NCI-H1105 (cell line): ENCODE measurements at places on chromosomes 2 and 18.
A peak's percentile ranks its signal among the peaks of the same experiment; 100 is the strongest.

DNA sequence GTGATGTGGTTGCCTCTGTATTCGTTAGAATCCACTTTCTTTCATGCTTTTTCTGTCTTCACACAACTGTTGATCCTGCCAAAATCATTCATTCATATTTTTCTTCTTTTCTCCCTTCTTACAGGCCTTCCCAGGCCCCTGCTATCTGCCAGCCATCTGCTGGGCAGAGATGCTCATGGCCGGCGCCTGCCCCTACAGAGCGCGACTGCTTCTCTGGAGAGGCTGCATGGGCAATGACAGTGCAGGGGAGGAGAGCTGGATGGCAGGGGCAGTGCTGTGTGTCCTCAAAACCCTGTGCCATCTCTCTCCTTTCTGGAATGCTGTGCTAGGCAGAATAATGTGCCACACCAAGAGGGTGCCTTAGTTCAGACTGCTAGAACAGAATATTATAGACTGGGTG lies 125.2 kb downstream of the INHBB start:
- no peak for DNase-seq

GRCh38 chr2:177724398-177725287 lies 332.1 kb downstream of the AGPS start:
- DNase-seq: peak; percentile 17

DNA sequence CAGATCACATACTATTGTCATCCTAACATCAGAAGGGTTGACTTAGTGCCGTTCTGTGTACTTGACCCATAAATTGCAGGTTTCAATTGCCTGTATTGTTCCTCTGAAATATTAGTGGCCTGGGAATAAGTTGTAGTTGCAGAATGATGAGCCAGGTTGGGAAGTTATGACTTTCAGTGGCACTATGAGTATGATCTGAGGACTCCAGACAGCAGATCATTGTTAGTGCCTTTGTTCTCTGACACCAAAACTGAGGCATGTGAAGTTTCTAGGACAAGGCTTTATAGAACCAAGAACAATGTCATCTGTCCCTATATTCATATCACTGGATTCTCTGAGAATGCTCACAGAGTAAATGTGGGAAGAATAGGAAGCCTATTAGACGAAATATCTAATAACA lies 403.7 kb downstream of the STK39 start:
- DNase-seq: no peak

DNA sequence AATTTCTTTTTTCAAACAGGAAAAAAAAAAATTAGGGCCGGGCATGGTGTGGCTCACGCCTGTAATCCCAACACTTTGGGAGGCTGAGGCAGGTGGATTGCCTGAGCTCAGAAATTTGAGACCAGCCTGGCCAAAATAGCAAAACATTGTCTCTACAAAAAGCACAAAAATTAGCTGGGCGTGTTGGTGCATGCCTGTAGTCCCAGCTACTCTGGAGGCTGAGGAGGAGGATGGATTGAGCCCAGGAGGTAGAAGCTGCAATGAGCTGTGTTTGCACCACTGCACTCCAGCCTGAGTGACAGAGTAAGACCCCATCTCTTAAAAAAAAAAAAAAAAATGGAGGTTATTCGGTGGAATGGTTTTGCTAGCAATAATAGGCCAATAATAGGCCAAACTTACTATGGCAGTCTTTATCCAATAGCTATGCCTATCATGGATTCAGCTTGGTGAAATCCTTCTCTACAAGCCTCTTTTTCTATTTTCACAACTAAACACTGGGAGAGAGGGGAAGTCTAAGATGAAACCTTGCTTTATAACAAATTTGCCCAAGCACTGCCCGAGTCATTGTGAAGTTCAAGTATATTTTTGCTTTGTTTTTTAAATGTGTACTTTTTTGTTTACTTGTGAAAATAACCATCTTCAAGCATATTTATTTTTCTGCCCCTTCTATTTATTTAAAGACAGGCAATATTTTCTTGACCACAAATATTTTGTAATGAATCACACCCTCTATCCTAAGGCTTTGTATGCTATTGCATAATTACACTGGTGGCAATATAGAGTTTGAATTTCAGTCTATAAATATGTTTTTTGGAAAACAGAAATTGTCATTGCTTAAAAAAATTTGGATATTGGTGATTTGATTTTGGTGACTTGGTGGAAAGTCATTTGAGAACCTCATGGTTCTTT lies 20.0 kb upstream of the KYNU start:
- no peak for DNase-seq

DNA sequence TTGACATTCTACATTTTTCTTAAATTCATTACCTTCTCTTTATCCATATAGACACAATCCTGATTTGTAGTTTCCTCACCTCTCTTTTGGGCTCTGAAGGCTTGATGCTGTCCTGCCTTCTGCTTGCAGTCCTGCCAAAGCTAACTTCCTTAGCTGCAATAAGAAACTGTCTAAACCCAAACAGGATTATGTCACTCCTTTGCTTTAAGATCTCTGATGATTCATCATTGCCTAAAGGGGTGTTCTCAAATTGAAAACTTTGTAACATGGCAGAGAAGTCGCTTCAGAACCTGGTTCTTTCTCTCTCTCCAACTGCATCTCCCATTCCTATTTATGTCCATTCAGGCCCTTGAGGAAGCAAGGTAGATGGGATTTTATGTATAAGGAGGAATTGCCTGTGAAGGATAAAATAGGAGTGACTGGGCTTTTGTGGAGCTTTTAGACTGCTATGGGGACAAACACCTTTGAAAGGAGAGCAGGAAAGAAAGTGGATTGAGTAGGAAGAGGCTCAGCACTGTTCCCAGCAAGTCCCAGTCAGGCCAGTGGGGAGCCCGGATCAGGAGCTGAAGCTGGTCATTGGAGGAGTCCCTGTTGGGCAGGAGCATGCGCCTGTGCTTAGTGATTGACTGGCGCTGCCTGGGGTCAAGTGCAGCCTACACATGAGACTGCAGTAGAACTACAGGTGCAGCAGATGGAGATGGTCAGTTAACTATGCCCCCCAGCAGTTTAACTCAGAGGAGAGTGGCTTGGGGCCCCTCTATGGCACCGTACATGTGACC lies 390.6 kb downstream of the CTNNA2 start:
- no peak for DNase-seq

DNA sequence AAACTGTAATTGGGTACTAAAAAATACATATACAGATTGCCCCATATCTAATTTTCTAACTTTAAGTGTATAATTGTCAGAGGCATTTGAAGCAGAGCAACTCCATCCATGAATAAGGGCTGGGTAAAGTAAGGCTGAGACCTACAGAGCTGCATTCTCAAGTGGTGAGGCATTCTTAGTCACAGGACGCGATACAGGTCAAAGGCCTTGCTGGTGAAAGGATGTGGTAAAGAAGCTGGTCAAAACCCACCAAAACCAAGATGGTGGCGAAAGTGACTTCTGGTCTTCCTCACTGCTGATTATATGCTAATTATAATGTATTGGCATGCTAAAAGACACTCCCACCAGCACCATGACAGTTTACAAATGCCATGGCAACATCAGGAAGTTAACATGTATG lies 50.0 kb downstream of the SLC8A1 start:
- no peak for DNase-seq

DNA sequence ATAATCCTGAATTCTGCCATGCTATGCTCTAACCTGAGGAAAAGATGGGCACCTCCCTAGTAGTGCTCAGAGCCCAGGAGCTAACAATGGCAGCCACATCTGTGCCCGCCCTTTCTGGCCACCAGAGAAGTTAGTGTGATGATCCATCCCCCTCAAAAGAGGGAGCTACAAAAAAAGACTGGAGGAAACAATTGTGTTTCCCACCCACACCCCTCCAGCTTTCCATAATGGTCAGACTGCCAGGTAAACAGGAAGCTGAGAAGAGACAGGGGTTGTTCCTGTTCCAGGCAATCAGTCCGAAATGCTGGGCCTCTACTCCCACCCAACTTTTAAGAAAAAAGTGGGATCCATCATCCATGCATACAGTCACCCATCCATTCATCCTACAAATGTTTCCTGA lies 3.2 kb downstream of the TBC1D8 start:
- DNase-seq: no peak

- DNase-seq: no peak
Observed at GRCh38 chr2:168096158-168096557, 151.2 kb downstream of the STK39 start.

DNA sequence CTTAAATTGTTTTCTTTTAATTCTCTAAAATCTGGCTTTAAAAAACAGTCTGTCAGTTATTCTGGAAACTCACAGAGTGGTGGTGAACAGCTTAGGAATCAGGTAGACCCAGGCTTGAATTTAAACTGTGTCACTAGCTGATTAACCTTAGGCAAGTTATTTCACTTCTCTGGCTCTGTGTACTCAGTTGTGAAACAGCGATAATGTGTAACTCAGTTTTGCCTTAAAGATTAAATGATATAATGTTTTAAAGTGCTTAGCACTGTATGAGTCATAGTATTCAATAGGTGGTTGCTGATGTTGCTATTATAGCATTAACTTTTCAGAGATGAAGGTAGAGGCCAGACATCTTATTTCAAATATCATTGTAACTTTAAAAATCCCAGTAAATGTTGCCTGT lies 40.7 kb downstream of the PKP4 start:
- no peak for DNase-seq

- no peak for DNase-seq
Observed at GRCh38 chr2:180122874-180123273, 115.8 kb upstream of the CWC22 start.

DNA sequence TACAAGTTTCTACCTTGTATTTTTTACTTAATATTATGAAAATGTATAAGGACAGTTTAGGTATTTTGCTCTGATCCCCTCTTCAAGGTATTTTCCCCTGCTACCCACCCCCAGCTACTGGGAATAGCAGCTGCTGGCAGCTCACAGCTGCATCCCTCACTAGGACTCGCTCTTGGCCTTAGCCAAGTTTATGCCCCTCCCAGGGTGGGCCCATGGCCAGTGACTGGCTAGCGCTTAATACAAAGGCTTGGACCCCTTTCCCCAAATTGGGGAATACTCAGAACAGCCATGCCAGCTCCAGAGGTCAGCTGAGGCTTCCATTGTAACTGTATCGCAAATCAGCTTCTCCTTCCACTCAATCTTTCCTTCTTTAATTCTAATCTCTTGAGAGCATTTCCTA lies 131.3 kb downstream of the GFPT1 start:
- DNase-seq: no peak

DNA sequence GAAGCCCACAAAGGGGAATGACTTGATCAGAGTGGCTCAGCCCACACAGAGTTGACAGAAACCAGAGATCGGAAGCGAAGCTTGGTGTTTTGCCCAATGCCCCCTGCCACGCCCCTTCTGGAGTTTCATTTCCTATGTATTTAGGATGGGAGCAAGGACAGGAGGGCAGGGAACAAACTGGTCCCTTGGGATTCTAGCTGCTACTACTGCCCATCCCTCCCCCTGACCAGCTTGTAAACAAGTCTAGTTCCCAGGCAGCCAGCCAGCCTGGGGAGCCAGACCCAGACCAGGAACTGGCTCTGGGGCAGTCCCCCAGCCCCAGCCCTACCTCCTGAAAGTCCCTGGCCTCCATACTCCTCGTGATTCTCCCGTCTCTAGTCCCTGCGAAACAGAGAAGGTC lies 8.3 kb downstream of the WNT6 start:
- DNase-seq: no peak

DNA sequence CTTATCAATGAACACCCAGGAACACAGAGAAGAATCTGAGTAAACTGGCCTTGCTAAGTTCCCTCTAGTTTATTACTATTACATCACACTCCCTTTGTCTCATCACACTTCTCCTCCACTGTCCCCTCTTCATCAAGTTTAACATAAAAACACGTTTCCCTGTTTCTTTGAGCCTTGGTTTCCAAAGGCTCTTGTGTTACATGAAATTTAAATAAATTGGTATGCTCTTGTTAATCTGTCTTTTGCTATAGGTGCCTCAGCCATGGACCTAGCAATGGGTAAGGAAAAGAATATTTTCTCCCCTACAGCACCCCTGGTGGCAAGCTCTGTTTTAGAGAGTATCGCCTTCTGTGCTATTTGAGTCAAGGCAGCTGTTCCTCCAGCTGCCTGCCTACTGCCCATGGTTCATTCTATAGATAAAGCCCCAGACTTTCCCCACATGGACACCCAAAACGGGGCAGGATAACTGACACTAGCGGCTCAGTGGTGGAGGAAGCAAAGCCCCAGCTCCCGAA lies 31.8 kb downstream of the TGIF1 start:
- DNase-seq: no peak

DNA sequence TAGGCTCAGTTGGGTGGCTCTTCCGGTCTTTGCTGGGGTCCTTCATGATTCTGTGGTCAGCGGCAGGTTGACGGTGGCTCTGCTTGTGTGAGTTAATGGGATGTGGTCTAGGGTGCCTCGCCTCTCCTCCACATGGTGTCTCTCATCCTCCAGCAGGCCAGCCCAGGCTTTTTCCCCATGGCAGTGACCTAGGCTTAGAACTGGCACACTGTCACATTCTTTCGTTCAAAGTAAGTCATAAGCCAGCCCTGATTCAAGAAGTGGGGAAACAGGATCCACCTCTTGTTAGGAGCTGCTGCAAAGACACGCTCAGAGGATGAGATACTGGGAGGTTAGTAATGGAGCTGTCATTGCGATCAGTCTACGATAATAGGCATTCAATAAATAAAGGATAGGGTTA lies 46.0 kb upstream of the CTIF start:
- no peak for DNase-seq

DNA sequence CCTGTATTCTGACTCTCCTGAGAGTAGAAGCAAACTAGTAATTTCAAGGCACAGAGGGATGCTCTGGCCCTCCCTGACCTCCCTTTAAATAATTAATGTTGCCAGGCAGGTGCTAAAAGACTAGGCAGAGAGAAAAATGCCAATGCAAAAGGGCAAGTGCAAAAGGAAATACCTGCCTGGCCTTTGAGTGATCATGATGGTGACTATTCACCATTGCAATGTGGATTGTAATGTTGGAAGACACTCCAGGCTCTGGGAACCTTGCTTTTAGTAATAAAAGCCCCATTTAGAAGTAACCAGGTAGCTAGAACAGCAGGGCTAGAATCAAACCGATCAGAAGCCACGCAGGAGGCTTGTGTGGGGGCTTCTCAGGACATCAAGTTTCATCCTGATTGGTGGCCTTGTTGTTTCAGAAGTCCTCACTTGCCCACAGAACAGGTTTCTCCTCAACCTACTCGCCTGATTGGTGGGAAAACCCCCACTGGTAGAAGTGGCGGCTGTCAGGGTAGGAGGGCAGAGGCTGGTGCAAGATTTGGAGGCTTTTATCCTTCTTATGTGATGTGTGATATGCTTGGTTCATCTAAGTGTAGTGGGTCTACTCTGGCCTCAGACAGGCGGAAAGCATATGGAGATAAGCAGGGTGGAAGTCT lies 16.0 kb upstream of the CHRNA1 start:
- no peak for DNase-seq

GRCh38 chr2:100417711-100418124 lies 250 bp upstream of the CHST10 start:
- no peak for DNase-seq

GRCh38 chr2:170816504-170817092 lies at the start of gene GAD1:
Gene GAD1, plus strand, starts transcription at chr2:170816887. Its CDS starts 1,705 bp downstream, at chr2:170818592.
- DNase-seq: peak; percentile 80

DNA sequence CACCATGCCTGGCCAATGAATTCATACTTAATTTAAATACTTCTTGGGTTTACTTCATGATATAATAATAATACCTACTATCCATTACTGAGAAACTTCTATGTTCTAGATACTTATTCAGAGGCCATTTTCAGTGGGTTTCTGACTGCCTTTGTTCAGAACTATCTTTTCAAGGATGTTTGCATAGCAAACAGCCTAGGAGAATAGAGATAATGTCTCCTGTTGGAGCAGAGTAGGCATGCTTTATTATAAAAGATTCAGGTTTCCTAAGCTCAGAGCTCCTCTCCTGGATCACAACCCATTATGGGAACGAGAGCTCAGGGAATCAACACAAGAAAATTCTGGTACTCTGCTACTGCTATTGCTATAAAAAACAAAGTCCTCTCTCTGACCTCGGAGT lies 11.1 kb downstream of the FASTKD1 start:
- no peak for DNase-seq

GRCh38 chr2:216495656-216496055 lies 3.0 kb upstream of the RPL37A start:
- no peak for DNase-seq
